ENCODE measurements at places on chromosomes 7 and 10.

- no peak for DNase-seq
Observed at GRCh38 chr7:52095861-52096260, 779.3 kb upstream of the COBL start.

DNA sequence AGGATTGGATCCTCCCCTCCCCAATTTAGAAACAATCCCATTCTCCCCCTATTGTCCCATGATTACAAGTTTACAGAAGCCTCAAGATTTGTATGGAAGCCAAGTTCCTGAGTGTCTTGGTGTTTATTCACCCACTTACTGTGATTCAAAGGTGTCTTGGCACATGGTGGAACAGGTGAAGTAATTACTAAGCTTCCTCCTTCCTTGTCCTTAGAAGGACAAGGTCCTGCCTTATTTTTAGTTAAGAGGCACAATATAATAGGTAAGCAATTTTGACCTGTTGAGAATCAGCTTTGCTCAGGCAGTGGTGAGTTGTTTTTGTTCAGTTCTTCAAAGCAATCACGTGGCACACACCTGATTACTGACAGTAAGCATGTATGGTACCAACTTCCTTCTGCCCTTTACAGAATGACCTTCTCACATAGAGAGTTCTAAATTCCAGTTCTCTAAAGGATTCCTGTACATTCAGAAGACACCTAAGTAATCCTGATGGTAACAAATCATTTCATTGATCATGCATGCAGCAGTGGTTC lies 60.7 kb upstream of the SLC13A1 start:
- DNase-seq = no peak

- no peak for DNase-seq
Observed at GRCh38 chr7:52708846-52709245, 326.6 kb upstream of the POM121L12 start.

DNA sequence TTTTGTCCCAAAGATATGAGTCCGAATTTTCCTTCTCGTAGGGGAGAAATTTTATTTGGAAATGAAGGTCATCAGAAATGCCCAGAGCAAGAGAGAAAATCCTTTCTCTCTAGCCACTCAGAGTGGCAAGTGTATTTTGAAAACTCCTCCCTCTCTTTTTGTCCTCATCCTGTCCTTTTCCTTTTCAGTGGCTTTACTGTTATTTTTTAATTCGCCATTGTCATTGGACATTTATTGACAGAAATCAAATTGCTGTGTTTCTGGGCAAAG lies 39.6 kb downstream of the TET1 start:
- no peak for DNase-seq

GRCh38 chr7:100483722-100484672 lies at the start of gene NYAP1:
Gene NYAP1, plus strand, starts transcription at chr7:100483927. Its CDS starts 1,385 bp downstream, at chr7:100485312.
- DNase-seq = no peak

GRCh38 chr10:106761906-106762305 lies 402.6 kb downstream of the SORCS1 start:
- DNase-seq = no peak

DNA sequence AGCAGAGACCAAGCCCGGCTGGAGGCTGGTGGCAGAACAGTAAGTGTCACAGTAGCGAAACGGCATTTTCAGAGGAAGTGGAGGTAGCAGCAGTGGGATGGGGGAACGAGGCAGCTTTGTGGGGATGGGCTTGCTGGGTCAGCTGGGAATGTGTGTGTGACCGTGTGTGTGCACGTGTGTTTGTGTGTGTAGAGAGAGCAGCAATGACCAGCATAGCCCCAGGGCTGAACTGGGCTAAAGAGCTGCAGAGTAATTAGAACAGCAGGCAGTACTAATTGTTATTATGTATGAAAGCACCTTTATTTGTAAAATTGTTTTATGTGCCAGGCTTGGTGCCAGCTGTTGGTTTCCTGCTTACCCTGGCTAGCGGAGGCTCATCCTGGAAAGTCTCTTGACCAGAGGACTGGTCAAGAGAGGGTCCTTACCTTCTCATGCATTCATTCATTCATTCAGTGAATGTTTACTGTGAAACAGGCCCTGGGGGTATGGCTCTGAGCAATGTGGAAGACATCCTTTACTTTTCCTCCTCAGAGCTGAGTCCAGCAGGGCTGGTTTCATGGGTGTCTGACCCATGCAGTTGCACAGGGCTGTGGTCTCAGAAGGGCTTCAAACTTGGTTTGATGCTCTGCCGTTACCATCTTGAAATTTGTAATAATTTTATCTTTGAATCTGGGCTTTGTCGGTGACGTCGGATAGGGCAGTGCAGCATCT lies 184.6 kb downstream of the SEC23IP start:
- no peak for DNase-seq

DNA sequence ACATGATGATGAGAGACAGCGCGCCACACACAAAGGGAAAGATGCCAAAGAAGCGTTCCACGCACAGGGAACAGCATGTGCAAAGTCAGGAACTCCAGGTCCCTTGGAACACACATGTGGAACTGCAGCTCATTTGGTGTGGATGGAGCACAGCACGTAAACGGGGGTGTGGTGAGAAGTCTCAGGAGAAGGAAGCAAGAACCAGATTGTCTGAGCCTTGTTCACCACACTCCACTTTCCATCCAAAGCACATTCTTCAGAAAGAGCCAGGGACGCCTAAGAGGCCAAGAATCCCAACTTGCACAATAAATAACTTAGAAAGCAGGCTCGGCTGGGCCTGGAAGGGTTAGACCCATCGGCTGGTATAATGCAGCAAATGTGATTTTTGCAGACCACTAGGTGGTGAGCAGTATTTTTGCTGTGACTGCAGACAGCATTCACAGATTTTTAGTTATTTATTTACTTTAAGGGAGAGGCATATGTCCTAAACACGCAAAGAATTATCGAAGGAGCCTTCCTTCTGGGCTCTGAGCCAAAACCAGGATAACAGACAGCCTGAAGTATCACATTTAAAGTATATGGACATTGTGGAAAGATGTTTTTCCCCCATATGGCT lies 27.9 kb upstream of the ASCC1 start:
- DNase-seq = peak; percentile 1
